ENCODE measurements at places on chromosomes 3 and 15.
A peak's percentile ranks its signal among the peaks of the same experiment; 100 is the strongest.

- DNase-seq: no peak
Observed at GRCh38 chr3:14464521-14464920, 62.1 kb downstream of the SLC6A6 start.

DNA sequence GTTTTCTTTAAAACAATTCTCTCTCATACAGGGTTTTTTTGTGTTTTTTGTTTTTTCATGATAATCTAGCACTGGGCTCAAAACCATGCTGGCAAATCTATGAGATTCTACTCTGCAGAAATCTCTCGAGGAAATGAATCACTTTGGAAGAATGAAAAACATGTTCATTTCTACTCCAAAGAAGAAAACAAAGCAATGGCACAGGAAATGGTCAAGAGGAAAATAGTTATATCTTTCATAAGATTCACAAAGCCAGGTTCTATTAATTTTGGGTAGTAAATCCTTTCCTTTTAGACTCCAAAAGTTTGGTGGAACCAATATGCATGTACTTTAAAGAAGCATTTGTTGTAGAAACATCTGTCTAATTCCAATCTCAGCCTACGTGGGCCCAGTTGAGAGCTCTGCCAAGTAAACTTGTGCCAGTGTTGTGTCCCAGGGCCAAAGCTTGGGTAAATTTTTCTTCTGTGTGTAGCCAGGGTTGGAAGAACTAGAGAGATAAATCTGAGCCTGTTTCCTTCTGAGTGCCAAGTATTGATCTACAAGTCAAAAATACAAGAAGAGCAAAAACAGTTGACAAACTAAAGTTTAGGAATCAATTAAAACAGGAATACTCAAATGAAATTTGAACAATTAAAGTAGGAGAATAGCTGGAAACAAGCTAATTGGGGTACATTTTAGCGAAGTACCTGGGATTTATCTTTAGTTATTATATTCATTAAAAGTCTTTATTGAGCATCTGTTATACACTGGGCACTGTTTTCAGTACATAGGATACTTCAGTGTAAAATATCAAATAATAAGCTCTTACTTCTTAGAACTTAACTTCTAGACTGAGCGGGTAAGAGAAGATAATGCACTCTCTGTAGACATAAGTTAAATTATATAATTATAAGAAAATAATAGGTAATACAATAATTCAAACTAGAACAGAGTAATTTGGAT is 657.5 kb upstream of the NECTIN3 start:
- no peak for DNase-seq

- no peak for DNase-seq
Observed at GRCh38 chr3:34301313-34301712, 502.9 kb downstream of the PDCD6IP start.

- DNase-seq: no peak
Observed at GRCh38 chr3:88828466-88828865, 279.0 kb upstream of the EPHA3 start.

DNA sequence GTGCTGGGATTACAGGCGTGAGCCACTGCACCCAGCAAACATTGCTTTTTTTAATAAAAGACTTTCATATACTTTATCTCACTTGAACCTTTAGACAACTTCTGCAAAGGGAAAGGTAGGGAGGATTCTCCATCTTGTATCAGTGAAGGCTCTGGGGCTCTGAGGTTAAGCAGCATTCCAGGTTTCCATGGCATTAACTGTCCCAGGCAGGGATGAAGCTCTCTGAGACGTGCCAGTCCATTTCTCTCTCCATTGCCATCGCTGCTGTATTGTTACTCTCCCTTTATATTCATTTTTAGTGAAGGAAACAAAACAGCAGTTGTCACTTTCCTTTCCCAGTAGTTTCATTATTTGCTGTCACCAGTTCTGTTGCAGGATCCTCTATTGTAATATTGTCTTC is 342.4 kb downstream of the LPP start:
- DNase-seq: no peak

- DNase-seq: peak; percentile 55
Observed at GRCh38 chr3:42831321-42831713, 22.1 kb downstream of the ACKR2 start.

DNA sequence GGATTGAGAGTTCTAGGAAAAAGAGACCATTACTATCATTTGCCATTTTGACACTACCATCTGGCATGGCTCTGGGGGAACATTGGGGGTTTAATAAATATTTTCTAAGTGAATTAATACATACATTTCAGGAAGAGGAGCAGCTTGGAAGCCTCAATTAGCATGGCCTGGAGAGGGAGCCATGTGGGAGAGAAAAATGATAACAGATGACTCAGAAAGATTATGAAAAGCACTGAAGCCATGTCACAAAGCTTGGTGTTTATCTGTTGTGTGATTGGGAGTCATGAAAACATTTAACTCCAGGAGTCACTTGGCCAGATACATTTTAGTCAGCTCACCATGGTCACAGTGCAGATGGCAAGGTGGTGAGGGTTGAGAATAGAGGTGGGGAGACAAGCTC is 121.0 kb downstream of the SSR3 start:
- no peak for DNase-seq

- DNase-seq: no peak
Observed at GRCh38 chr3:30349507-30349906, 256.9 kb upstream of the TGFBR2 start.

GRCh38 chr3:128971421-128972100 is 22.3 kb downstream of the CFAP92 start:
- no peak for DNase-seq

GRCh38 chr15:95687686-95688085 is 642.8 kb upstream of the NR2F2 start:
- no peak for DNase-seq

GRCh38 chr3:23663246-23663645 is 142.5 kb upstream of the UBE2E1 start:
- no peak for DNase-seq

DNA sequence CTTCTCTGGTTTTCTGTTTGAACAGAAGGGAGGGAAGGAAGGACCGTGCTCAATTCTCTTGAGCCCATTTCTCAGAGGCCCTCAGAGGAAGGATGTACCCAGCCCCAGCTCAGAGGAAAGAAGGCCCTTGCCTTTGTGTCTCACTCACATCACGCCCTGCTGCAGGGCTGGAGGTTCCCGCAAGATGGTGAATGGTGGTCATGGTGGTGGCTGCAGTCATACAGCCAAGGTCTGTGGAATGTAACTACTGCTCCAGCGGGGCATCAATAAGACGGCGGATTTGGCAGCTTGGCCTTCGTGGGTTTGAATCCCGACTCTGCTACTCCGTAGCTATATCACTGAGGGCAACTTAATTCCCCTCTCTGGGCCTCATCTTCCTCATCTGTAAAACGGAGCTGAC is 62.9 kb downstream of the SLC6A1 start:
- DNase-seq: no peak

GRCh38 chr3:101066711-101067129 is 73.5 kb upstream of the ABI3BP start:
- DNase-seq: no peak

- no peak for DNase-seq
Observed at GRCh38 chr3:140834266-140835037, 107.2 kb upstream of the SLC25A36 start.

- DNase-seq: no peak
Observed at GRCh38 chr15:72092006-72092405, 25.9 kb downstream of the MYO9A start.

GRCh38 chr3:123475786-123476185 is 26.9 kb upstream of the ADCY5 start:
- no peak for DNase-seq

DNA sequence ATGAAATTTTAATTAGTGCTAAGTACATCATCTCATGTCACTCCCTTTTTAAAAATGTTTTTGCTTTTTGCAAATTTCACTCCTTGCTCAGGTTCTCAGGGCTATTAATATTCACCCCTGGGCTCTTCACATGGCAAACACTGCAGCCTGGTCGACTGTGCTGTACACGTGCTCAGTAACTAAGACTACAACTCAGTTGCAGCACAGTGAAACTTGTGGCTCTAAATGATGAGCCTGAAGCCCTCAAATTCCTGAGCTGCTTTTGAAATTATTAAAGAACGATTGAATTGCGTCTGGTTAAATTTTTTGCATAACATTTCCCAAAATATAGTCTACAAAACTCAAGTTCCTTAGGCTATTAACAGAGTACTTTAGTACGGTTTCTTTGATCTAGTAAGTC is 159.3 kb upstream of the C2CD4B start:
- no peak for DNase-seq

- no peak for DNase-seq
Observed at GRCh38 chr15:25737218-25737643, 125.9 kb downstream of the ATP10A start.

GRCh38 chr15:99929266-99929665 is 196.0 kb upstream of the LYSMD4 start:
- DNase-seq: no peak

DNA sequence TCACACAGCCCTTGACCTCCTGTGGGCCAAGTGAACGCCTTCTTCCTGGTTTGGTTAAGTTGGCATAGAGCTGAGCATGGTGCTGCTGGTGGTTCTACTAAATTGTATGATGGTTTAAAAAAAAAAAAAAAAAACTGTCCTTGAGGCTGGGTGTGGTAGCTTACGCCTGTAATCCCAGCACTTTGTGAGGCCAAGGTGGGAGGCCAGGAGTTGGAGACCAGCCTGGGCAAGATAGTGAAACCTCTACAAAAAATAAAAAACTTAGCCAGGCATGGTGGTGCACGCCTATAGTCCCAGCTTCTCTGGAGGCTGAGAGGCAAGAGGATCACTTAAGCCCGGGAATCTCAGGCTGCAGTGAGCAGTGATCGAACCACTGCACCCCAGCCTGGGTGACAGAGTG is 58.9 kb upstream of the FLNB start:
- DNase-seq: no peak

DNA sequence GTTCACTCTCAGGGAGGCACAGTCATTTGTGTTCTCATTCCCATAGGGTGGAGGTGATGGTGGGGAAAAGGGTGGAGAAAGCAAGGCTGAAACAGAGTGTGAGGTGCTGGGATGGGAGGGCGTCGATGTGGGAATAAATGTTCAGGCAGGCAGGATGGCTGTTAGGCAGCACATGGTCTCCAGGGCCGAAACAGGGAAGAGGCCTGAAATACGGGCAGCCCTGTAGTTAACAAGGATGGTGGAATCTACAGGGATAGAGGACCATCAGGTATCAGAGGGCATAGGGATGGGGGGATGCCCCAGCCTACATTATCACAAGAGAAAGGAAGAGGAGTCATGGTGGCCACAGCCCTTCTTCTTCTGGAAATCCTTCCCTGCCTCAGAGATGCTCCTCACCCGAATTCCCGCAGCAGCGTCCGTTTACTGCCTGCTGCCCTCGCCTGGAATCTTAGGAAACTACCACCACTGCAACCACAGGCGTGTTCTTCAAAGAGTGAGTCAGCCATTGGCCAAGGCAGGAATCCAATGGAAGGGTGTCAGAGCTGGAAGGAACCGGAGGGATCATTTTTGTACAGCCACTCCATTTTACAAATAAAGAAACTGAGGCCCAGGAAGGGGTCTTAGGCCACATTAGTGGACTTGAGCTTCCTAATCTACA is 49.7 kb upstream of the POMGNT2 start:
- no peak for DNase-seq

GRCh38 chr3:55692295-55692956 is 205.3 kb upstream of the WNT5A start:
- DNase-seq: no peak

All from stimulated activated CD8-positive, alpha-beta memory T cell treated with anti-CD3 and anti-CD28 coated beads, Interleukin-4, amount 100 ng/mL, for 1 hour (primary cell).